Parietal lobe (tissue), 2 donors: ENCODE measurements at places on chromosomes 12 and 14. TPM values are rescaled to one million over a fixed set of nuclear protein-coding genes. Genes with fewer than 3 reads are reported as not detected.

TMEM179 gene
- 43.2 TPM for total RNA-seq

GZMB gene
- not detected for total RNA-seq

CAPZA3 gene
- not detected for total RNA-seq

VDR gene
- total RNA-seq, result not detected

TMEM63C gene
- 21.6 TPM for total RNA-seq

CISTR gene
- total RNA-seq, result not detected

SPX gene
- 0.31 TPM for total RNA-seq

SLC6A12 gene
- 7.8 TPM for total RNA-seq

PPTC7 gene
- 12.8 TPM for total RNA-seq

TRPV4 gene
- total RNA-seq, result 0.31 TPM

RPGRIP1 gene
- total RNA-seq, result 0.94 TPM

TTC9 gene
- 26.9 TPM for total RNA-seq

LRP1-AS gene
- total RNA-seq, result not detected

SLC10A1 gene
- total RNA-seq, result not detected

AKAP3 gene
- total RNA-seq, result 2.5 TPM
